Left colon (tissue), 2 donors: ENCODE measurements at places on chromosomes 2 and 18. TPM values are rescaled to one million over a fixed set of nuclear protein-coding genes. Genes with fewer than 3 reads are reported as not detected.

Gene NAT8
- total RNA-seq = not detected

Gene ADNP2
- 20.6 TPM for total RNA-seq

Gene PTPRN
- 2.3 TPM for total RNA-seq

Gene ZNF396
- total RNA-seq = 3.7 TPM

Gene INHA
- total RNA-seq = not detected

Gene FNDC4
- 1.4 TPM for total RNA-seq

Gene RNF181
- 84.2 TPM for total RNA-seq

Gene CYTIP
- 6.6 TPM for total RNA-seq

Gene LIMS3
- total RNA-seq = 1.9 TPM

Gene CPLX4
- not detected for total RNA-seq

Gene SPP2
- total RNA-seq = not detected

Gene GPR155
- total RNA-seq = 4.1 TPM

Gene KDM3A
- total RNA-seq = 56.6 TPM

Gene MARCO
- total RNA-seq = 2.7 TPM

Gene ABCG5
- total RNA-seq = 0.14 TPM

Gene VAMP5
- total RNA-seq = 20.4 TPM

Gene COL4A3
- total RNA-seq = 0.56 TPM

GRCh38 chr2:209121691-209122090, 302.2 kb upstream of the MAP2 start:
- no peak for DNase-seq

DNA sequence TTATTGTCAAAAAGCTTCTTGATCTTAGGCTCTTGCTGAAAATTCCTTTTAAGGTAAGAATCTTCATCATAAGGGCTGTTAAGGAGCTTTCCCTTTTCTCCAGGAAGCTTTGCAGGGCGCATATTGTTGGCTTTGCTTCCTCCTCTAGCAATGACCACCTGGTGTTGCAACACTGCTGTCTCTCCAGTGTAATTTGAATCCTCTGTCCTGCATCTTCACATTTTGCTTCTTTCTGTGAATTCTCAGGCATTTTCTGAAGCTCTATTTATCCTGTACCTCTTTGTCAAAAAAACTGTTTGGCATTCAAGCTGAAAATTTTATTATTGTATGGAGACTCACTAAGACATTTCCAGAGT, 533.1 kb upstream of the CHAC2 start:
- DNase-seq = no peak

DNA sequence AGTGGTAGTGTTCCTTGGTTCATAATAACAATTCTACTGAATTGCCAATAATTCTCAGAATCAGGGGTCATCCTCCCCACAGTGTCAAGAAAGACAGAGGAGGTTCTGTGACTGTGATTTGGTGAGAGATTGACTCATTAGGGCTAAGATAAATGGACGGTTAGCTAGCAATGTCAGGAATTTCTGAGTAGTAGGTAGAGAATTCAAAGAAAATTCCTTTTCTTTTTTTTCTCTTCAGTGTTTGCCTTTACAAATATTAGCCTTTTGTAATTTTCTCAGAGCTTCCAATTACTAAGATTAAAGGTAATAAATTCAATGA, 16.8 kb upstream of the CRIM1 start:
- DNase-seq = no peak

DNA sequence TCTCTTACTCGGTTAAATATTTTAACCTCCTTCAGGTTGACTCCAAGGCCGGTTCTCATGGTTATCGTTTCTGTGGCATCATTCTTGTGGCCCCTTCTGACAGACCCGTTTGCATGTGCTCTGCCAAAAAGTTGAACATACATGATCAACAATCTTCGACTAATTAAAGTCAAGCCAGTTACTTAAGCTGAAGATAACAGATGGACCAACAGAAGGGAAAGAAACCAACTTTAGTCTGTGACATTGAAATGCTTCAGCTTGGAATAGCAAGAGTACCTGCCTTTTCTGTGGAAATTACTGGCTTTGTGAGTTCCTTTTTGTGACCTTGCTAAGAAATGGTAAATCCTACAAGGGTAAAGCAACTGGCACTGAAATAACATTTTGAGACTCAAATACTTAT, 1429.1 kb downstream of the LRP1B start:
- no peak for DNase-seq

DNA sequence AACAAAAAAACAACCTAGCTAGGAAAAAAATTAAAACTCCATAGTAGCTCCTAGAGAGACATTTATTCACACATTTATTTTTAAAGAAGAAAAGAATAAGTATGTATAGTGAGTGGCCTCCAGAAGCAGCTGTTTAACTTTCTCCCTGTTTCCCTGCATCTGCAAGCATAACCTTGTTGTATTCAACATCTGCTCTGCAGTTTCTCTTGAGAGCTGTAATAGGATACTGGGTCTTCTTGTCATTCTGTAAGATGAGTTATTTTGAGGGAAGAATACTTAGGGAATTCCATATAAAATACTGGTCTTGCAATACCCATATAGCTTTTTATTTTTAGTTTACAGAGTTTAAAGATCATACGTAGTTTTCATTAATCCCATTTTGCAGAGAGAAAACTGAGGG, 246.6 kb downstream of the LRRTM1 start:
- DNase-seq = no peak

GRCh38 chr2:215535741-215536140, 99.9 kb upstream of the FN1 start:
- no peak for DNase-seq

DNA sequence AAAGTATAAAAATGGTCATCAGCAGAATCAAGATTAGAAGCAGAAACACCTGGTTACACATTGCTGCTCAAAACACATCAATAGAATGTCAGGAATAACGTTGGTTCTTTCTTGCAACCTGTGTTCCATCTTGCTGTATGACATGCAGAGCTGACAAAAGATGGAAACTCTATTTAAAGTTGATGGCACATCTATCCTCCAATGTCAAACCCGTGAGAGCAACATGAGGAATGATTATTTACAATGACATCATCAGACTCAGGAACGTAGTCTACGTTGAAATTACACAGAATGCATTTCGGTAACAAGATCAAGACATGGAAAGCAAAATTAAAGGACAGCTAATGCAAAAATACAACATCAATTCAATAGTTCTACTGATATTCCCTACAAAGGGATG, 26.2 kb upstream of the TTN start:
- no peak for DNase-seq

GRCh38 chr18:22977847-22978701, 44.9 kb downstream of the RBBP8 start:
- DNase-seq = no peak

DNA sequence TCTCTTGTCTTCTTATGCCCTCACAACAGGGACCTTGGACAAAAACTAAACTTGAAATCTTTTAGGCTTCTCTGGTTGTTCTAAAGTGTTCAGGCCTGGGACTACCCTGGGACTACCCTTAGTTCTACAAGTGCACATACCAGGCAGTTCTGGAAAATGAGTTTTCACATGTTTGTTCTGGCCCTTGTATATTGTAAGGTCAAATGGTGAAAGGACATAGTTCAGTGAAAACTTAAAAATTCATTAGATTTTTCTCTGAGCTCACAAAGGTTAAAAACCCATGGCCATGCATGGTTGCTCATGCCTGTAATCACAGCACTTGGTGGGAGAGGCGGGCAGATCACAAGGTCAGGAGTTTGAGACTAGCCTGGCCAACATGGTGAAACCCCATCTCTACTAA, 875.5 kb upstream of the FAM98A start:
- DNase-seq = no peak

GRCh38 chr18:8389391-8390340, 219.6 kb upstream of the RAB12 start:
- DNase-seq = peak; percentile 67

- no peak for DNase-seq
Measured at GRCh38 chr2:37873229-37873628, 51.9 kb upstream of the RMDN2 start.

DNA sequence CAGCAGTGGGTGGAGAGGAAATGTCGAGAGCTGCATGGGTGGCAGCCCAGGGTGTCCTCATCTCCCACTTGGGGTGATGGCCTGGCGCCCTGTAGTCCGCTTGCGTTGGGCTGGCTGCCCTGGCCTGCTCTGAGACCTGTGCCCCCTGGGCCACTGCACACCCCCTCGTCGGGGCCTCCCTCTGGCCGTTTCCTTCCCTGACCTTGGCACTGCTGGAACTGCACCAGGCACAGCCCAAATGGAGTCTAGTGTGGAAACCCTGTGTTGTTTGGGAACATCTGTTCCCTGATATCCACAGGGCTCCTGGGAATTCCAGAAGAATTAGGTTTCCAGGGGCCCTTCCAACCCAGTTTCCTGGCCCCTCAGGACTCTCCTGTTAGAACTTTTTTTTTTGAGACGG, 13.9 kb downstream of the EFHD1 start:
- DNase-seq = no peak

- no peak for DNase-seq
Measured at GRCh38 chr2:122486705-122487415, 731.4 kb downstream of the TSN start.

- no peak for DNase-seq
Measured at GRCh38 chr2:177359836-177360595, 32.6 kb upstream of the AGPS start.

DNA sequence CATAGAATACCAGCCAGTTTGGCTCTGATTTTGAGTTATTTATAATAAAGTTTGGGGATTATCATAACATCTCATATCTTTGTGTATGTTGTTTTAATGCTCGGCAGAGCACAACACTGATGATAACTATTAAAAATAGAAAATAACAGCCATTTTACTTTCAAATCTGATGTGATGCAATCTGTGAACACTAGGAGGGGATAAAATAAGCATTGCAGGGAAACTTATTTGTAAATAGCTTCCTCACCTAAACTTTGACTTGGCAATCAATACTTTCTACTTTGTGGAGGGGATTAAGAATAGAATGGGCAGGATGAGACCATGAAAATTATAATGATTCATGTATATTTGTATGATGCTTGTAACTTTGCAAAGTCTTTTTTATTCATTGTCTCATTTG, 54.4 kb downstream of the USP14 start:
- DNase-seq = no peak

GRCh38 chr18:41999751-42000150, 44.7 kb downstream of the PIK3C3 start:
- no peak for DNase-seq

- DNase-seq = no peak
Measured at GRCh38 chr2:29753671-29754444, 167.5 kb downstream of the ALK start.

- DNase-seq = no peak
Measured at GRCh38 chr2:64626963-64627760, 26.6 kb downstream of the SERTAD2 start.

- no peak for DNase-seq
Measured at GRCh38 chr2:141728886-141729285, 401.9 kb downstream of the LRP1B start.

GRCh38 chr2:189702071-189702470, 27.6 kb downstream of the ANKAR start:
- no peak for DNase-seq

GRCh38 chr2:16160281-16161084, 220.1 kb downstream of the MYCN start:
- DNase-seq = no peak

DNA sequence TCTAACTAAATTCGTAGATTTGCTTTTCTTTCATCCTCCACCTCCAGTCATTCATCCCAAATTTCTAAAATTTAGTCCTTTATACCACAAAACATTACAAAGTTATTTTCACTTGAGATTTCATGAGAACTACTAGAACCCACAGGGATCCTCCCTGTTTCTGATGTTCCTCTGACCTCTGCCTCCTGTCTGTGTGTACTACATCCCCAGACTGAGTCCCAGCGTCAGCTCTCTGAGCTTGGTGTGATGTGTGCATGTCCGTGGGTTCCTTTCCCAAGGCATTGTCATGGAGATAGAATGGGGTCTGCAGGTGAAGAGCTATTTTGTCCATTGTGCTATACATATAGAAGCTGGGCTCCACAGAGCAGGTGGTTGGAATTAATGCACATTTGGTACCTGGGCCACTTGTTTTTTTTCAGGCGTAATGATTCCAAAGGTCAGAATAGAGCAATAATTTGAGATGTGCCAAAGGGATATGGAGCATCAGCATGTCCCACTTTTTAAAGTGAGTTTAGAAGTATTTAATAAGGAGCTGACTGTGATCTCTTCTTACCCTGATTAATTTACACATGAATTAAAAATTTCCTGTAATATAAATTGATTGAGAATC, 151.2 kb upstream of the BOD1L2 start:
- peak; percentile 15 for DNase-seq

DNA sequence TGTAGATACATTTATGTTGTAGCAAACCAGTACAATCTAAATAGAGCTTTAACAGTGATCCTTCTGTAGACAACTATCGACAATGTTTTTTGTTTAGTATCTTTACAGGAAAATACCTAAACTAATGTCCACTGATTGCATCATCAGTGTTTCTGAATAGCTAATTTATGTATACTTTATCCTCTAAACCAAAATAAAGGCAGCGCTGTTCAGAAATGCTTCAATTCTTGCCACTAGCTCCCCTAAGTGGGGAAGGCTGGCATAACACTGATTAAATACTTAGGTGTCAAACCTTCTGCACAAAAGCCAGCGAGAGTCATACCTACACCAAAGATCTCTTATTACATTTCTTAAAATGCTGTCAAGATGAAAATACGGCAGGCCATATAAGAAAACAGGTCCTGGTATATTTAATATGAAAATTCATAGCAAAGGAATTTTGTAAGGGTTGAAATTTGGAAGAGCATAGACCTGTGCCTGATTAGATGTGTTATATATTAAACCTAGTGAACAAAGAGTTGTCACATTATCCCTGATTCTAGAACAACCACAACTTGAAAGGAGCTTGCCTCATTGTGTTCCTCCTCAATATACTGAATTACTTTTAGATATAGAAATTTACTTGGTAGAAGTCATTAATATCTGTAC, 1693.4 kb upstream of the SLC39A10 start:
- no peak for DNase-seq

DNA sequence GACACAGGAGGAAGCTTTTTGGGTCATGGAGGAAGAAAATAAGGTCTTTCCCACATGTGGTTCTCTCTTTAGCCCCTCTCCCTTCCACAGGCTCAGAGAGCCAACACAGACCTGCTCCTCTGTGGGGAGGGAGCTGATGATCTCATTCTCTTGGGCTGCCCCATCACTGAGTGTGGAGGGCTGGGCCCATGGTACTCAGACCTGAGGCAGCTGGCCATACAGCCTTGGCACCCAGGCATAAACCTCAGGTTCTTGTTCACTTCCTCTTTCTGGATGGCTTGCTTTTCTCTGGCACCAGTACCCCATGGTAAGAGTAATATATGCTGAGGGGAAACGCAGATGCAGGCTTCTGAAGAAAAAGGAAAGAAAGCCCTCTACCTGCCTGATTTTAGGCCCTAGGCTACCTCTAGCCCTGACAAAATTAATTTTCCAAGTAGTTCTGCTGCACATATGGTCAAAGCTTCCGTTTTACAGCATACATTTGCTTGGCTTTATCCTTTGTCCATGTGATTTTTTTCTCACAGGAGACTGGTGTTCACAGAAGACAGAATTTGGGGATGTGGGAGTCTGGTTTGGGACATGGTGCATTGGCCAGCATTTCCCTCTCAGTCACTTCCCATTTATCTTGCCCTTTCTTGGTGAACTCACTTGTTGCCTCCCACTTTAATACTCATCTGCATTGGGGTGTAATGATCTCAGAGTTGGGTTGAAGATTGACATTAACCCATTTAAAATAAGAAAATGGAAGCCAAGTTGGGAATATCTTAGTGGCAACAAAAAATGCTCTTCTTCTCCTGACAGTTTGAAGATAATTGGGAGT, 11.1 kb downstream of the DHRS9 start:
- no peak for DNase-seq
